ENCODE measurements at places on chromosomes 12 and 14.

DNA sequence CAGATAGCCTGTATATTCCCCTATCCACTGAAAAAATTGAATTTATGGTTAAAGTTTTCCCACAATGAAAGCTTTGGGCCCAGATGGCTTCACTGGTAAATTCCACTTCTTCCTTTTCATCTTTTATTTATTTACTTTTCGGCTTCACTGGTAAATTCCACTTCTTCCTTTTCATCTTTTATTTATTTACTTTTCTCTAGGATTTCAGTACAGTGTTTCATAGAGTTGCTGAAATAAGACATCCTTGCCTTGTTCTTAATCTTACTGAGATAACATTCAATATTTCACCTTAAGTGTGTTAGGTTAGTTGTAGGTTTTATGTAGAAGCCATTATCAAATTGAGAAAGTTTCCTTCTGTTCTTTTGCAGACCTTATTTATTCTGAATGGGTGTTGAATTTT lies 18.9 kb upstream of the KLRG1 start:
- no peak for DNase-seq

DNA sequence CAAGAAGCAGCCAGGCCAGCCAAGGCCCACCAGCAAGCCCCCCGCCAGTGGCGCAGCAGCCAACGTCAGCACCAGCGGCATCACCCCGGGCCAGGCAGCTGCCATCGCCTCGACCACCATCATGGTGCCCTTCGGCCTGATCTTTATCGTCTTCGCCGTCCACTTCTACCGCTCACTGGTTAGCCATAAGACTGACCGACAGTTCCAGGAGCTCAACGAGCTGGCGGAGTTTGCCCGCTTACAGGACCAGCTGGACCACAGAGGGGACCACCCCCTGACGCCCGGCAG lies 15.0 kb downstream of the ORAI1 start:
- no peak for DNase-seq

DNA sequence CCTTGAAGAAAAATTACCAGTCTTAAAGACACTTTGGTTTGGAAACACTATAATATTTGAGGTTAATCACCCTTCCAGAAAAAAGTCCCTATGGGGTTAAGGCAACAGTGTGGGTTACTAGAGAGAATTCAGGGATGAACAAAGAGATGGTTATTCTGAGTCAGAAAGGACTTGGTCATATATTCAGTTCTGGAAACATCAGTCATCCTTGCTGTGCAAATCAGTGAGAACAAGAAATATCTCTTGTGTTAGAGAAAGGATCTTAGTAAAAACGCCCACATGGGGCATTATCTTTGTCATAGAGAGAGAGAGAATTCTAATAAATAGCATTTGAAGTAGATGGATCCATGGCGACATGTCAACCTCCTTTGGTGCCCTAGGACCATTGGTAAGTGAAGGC lies 59.4 kb upstream of the E2F7 start:
- DNase-seq = no peak

- no peak for DNase-seq
Observed at GRCh38 chr12:132475304-132476037, 14.5 kb upstream of the FBRSL1 start.

DNA sequence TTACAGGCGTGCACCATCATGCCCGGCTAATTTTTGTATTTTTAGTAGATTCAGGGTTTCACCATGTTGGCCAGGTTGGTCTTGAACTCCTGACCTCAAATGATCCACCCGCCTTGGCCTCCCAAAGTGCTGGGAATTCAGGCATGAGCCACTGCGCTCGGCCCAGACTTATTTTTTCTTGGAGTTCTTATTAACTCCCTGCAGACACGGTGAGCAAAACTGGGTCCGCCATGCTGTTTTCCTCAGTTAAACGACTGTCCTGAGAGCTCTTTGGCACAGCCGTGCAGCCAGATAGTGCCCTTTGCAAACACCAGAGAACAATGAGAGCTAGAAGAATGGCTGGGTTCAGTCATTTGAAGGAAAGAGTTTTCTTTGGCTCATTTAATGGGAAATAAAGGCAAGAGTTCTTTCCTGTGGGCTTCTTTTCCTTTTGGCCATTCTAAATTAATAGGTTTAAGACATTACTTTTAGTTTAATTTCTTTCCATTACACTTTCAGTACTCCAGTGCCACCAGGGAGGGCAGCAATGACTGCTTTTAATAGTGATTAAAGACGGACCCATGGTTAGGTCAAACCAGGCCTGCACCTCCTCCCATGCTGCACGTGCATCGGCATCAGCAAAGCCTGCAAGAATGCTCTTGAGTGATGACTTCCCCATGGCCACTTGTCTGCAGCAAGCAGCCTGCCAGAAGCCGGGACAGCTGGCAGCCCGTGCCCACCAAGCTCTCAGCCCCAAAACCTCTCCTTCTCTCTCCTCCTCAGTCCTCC lies 60.7 kb downstream of the VCPKMT start:
- DNase-seq = no peak

- no peak for DNase-seq
Observed at GRCh38 chr14:104226421-104227383, 88.3 kb downstream of the KIF26A start.

- no peak for DNase-seq
Observed at GRCh38 chr14:54920052-54920451, 17.4 kb upstream of the GCH1 start.

DNA sequence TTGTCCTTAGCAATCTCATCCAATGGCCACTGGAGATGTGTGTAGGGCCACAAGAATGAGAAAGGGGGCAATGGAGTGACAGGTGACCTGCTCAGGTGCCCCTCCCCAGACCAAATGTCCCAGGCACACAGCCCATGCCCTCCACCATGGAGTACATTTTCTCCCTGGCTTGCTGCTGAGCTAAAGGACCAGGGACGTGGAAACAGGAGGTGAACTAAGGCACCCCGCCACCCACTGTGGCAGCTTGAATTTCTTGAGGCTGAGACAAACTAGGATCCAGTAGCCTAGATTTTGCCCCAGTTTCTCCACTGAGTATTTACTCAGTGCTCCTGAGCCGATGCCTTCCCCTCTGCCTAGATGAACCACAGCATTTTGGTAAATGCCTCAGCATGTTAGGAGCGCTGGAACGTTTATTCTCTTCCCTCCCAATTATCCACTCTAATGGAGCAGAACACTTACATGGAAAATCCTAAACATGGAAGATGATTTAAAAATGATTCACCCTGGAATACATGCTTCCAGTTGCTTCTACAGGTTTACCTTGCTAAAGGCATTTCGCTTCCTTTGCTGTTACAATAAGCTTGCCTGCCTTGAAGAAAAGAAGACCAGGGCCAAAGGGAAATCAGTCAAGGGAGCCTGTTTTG lies 198.0 kb downstream of the ZFP36L1 start:
- no peak for DNase-seq

DNA sequence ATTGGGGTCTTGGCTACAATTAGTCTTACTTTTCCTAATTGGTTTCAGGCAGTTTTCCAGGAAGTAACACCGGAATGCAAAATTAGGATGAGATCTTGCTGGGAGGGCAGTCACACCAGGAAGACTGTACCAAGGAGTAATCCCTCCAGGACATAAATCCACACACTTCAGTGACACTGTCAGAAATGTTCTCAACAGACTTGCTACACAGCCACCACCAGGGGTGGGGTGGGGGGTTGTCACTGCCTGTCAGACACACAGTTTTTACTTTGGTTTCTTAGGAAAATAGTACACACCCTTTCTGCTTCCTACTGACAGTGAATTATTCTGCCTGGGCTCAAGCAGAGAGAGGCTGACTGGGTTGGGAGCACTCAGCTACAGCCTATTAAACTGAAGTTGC lies 102.9 kb upstream of the CCDC196 start:
- DNase-seq = no peak

DNA sequence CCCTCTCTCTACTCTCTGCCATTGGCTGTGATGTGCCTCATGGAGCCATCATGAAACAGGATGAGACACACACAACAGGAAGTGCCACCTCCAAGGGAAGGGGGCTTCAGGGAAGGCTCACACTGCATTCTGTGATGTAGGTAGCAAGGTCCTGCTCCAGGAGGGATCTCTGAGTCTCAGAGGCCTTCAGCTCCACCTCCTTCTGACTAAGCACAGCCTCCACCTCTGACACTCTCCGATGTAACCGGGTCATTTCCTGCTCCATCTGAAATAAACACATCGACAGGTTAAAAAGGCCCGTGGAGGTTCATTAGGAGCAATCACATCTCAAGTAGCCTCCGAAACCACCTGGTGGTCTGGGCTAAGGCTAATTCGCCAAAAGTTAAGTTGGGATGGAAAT lies 93.3 kb downstream of the CIT start:
- DNase-seq = no peak

DNA sequence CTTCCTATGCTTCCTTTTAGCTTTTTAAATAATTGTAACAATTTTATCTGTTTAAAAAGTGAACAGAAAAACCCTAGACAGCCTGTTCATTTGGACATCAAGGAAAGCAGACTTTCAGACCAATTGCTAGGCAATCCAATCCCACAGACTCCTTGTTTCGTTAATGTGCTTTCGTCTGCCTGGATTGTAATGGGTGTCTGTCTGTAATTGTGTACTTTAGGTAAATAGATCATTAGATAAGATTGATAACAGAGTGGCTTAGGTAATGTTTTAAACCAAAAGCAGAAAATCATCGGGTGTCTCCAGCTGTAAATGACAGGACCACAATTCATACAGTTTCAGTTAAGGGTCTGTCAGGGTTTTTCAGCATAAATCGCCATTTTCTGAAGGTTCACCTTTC lies 19.6 kb downstream of the CCDC60 start:
- no peak for DNase-seq

GRCh38 chr12:114025935-114026334 lies 59.8 kb upstream of the RBM19 start:
- no peak for DNase-seq

- DNase-seq = no peak
Observed at GRCh38 chr14:104694991-104695659, 5.7 kb downstream of the INF2 start.

- no peak for DNase-seq
Observed at GRCh38 chr14:98364961-98365360, 907.0 kb downstream of the BCL11B start.

- no peak for DNase-seq
Observed at GRCh38 chr12:70822412-70822811, 98.1 kb downstream of the PTPRR start.

DNA sequence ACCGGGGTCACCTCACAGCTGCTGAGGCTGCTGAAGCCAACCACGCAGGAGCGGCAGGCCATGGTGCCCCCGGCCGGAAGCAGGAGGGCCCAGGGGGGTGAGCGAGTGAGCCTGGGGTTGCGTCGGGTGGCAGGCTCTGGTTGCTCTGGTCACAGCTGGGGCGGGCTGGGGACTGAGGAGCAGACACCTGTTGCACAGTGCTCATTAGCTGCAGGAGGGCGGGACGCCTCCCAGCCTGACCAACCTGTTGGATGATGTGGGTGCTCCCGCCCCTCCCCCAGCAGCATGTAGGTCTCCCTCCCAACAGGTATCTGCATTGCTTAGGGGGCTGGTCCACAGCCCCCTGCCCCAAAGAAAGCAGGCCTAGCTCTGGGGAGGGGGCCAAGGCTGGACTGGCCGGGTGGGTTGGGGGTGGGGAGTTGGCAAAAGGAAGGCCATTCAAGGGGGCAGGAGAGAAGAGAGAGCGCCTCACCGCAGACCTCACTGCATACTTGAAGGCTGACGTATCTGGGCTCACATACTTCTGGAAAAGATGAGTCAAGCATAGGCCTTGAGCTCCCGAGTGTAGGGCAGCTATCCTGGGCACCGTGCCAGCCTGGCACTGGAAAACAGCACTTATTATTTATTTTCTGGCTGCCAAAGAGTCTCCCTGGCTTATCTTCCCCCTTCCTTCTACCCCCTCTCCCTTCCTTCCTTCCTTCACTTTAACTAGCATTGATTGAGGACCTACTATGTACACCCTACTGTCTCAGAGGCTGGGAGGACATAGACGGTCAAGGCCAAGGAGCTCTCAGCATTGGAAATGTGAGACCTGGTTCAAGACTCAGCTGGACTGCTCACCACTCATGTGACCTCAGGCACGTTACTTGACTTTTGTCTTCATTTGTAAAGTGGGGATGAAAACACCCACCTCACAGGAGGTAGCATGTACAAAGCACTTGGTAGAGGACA lies at the start of gene KRT80:
Gene KRT80 (minus strand): TSS at position 174 of the 951 bp plus-strand sequence. CDS start 112 bp downstream, at position 62.
- peak; percentile 8 for DNase-seq

GRCh38 chr12:52506858-52507715 lies 13.1 kb downstream of the KRT5 start:
- no peak for DNase-seq

DNA sequence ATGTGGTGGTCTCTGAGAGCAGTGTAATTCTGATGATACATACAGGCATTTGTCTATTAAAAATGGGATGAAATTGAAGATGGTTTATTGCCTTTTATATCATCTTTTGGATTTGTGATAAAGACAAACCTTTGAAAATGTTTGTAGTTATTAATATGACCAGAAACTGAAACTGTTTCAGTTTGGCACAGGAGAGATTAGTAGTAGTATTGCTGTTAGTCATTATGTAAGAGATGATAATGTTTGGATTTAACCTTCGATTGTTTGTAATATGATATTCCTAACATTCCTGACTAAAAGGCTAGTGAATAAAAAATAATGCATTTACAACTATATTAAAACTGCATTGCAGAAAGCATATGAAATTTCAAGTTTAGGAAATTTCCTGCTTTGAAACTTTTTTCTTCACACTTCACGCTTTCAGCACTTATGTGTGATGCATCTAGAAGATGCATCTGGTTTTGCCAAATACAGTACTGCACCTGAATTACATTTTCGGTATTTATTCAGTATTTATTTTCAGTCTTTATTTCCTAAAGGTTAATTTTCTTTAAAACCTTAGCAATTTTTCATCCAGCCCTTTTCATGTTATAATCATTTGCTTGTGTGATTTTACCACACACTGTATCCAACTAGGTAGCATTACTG lies 25.5 kb downstream of the ADIPOR2 start:
- DNase-seq = no peak

GRCh38 chr14:46306267-46306666 lies 345.3 kb downstream of the RPL10L start:
- no peak for DNase-seq

- no peak for DNase-seq
Observed at GRCh38 chr12:105832021-105832420, 306.7 kb downstream of the NUAK1 start.

DNA sequence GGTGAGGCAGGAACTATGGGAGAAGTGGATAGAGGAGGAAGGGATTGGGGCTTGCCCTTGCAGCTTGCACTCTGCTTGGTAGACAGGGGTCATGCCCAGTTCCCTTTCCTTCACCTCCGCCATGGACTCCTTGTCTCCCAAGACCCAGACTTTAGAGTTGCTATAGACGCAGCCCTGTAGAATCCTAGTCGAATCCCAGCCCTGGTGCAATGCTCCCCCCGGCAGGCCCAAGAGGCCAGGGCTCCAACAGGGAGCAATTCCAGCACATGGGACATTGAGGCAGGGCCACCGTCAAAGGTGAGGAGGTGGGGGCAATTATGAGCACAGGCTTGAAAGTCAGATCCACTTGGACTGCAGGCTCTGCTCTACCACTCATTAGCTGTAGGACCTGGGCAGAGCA lies 29.5 kb upstream of the BCDIN3D start:
- DNase-seq = no peak

All from stimulated activated CD4-positive, alpha-beta T cell treated with anti-CD3 and anti-CD28 coated beads, Interleukin-12 subunit alpha, Interleukin-12 subunit beta, amount 100 ng/mL, for 4 hours (primary cell).